ENCODE measurements at places on chromosomes 6 and 20.
A peak's percentile ranks its signal among the peaks of the same experiment; 100 is the strongest.

GRCh38 chr6:64712606-64713005, 994.4 kb downstream of the EYS start:
- no peak for DNase-seq

DNA sequence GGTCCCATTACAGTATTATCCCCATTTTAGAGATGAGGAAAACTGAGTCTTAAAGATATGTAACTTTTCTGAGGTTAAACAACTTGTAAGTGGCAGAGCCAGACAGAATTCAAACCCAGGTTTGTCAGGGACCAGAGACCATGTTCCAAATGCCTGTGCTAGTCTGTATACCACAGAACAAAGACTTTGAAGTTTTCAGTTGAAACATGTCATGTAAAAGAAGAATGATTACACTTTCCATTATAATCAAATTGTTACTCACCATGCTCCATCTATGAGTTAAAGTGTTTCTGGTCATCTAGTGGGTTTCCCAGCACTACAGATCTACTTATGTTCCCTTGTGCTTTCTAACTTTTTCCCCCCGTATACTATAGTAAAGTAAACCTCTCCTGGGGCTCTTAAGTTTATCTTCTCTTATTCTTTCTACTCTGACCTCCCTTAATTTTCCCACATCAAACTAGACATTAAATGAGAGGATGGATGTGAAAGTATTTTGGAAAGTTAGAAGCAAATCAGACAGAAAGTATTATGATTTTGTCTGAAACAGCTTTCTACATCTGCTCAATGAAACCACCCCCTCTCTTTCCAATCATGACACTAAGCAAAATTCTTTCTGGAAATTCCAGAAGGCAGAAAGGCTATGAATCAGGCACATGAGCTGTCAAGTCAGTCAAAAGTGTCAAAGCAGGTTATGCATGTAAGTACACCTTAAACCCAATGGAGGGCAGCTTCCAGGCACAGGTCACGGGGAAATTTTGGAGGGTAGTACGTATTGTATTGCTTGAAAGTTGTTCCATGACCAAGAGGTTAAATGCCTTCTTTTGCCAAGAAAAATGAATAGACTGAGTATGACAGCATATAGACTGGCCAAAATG, 132.7 kb upstream of the MAP3K7 start:
- no peak for DNase-seq

DNA sequence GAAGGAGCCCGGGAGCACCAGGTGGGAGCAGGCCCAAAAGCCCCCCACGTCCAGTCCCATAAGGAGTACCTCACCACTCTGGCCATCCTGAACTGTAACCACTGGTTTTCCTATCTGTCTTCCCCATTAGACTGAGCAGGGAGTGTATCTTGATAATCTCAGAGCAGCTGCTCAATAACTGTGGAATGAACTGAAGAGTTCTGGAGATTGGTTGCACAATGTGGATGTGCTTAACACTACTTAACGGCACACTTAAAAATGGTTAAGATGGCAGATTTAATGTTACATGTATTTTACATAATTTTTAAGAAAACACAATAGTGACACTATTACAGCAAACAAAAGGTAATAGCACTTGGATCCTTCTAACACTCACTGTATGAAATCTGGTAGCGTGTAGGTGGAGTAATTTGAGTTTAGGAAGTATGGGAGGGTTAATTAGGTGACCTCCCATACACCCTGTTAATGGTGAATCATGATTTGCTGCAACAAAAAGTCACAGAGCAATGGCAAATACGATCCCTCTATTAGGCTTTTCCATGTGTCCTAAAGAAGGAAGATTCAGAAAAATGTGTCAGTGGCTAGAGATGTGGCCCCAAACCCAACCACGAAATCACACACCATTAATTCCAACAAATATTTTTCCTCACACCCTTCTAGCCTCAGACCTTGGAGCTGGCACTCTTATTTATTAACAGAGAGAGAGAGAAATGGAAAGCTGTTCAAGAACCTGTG, 18.4 kb downstream of the TRAM2 start:
- DNase-seq, result no peak

- peak; percentile 5 for DNase-seq
Observed at GRCh38 chr6:105609375-105609991, 206.6 kb upstream of the PREP start.

DNA sequence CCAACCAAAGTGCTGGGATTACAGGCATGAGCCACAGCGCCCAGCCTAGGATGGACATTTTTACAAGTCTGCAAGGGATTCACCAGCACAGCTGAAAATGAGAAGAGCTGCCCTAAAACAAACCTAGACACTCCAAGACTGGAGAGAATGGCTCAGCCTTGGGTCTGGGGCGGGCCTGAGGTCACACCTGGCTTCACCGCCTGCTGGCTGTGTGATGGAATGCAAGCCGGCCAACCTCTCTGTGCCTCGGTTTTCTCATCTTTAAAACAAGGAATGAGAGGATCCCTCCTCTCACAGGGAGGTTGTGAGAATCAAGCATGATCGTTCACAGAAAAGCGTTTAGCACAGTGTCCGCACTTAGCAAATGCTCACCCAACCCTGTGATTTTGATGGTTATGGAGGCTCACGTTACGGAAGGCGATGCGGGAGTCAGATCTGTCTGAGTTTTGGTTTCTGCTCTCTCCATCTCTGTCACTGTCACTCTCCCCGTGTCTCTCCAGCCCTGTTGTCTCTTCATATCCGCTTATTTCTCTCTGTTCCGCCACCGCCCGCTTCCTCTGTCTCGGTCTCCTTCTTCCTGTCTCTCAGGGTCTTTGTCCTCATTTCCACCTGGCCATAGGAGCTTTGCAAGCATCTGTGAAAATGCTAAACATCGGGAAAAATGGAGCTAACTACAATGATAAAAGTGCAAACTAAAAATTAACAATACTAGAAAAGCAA, 47.6 kb downstream of the CEBPB start:
- no peak for DNase-seq

- no peak for DNase-seq
Observed at GRCh38 chr6:57162028-57162427, 10.1 kb upstream of the BAG2 start.

DNA sequence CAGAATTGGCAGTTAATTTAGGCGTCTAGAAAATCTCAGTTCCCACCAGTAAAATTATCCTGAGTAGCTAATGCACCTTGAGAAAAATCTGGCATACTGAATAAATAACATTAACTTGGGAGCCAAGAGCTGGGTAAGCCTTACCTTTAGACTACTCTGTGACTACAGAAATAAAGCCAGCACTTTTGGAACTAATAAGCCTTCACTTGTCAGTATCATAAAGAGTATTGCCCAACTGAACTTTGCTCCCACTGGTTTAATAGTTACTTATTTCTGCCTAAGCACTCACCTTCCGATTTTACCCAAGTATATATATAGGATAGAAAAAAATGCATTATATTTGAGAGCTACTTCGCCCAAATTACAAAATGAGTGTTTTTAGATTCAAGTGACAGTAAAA, 10.7 kb downstream of the FAM8A1 start:
- no peak for DNase-seq

GRCh38 chr6:7589221-7589620, 777 bp upstream of the SNRNP48 start:
- no peak for DNase-seq
